Left renal cortex interstitium (tissue), 4 donors: ENCODE measurements at places on chromosomes 1 and 21. TPM values are rescaled to one million over a fixed set of nuclear protein-coding genes. Genes with fewer than 3 reads are reported as not detected.

- no peak for DNase-seq
Observed at GRCh38 chr1:2788506-2789163, 12.9 kb downstream of the TTC34 start.

GRCh38 chr1:167720965-167721616, 691 bp upstream of the MPZL1 start:
- no peak for DNase-seq

GRCh38 chr21:39033878-39034589, 149.2 kb downstream of the PSMG1 start:
- DNase-seq, result no peak

GRCh38 chr1:185539277-185539943, 194.8 kb upstream of the HMCN1 start:
- DNase-seq, result no peak

GRCh38 chr1:10681296-10682107, 114.9 kb downstream of the CASZ1 start:
- no peak for DNase-seq

DNA sequence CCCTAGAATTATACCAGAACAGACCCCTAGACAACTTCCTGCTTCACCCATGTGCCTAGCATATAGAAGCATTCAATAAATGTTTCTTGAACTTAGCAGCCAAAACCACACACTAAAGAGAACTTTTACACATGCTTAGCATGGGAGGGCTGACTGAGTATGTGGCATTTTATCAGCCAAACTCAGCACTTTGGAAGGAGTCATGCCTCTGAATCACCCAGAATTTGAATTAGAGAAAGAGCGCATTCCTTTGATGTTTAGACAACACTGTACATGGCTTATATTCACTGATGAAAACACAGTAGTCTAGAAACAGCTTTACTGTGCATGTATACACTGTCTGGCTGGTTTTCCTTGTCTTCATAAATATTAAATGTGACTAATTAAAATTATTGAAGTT, 26.1 kb downstream of the SPAG17 start:
- DNase-seq, result no peak

DNA sequence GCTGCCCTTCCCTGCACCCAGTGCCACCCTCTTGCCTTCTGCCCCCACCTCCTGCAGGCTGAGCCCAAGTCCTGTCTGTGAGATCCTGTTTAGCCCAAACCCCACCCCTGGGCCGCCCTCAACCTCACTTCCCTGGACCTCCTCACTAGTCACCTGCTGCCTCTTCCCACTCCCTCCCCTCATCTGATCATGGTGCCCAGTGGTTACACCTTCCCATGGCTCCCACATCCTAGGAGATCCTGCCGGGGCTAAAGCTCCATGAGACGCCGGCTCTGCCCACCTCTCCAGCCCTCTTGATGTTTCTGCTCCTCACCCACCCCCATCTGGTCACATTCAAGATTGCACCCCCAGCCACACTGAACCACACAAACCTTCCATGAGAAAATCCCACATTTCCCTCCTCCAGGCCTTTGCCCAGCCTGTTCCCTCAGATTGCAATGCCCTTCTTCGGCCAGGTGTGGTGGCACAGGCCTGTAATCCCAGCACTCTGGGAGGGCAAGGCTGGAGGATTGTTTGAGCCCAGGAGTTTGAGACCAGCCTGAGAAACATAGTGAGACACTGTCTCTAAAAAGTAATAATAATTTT, 17.0 kb downstream of the TTC39A start:
- no peak for DNase-seq

- no peak for DNase-seq
Observed at GRCh38 chr1:12338017-12338416, 108.2 kb downstream of the VPS13D start.

- DNase-seq, result no peak
Observed at GRCh38 chr1:2055911-2056575, 5.8 kb downstream of the PRKCZ start.

DNA sequence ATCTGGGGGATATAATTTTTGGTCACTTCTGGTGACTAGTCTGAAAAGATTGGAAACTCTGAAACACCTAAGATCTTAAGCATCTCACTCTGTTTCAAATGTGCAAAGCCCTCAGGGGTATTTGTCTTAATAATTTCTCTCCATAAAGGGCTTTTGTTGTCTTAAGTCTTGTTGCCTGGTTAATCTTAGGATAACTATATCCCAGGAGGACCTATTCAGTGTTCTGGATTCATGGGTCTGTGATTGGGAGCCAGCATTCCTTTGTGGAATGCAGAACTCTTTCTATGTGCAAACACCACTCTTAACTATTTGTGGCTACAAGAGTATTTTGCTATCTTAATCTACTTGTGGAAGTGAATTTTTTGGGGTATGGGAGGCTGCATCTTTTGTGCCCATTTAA, 1573.0 kb upstream of the PRMT6 start:
- DNase-seq, result no peak

- DNase-seq, result no peak
Observed at GRCh38 chr1:183147735-183148134, 38.3 kb upstream of the LAMC2 start.

- DNase-seq, result no peak
Observed at GRCh38 chr1:52234014-52234413, 92.1 kb downstream of the ZFYVE9 start.

DNA sequence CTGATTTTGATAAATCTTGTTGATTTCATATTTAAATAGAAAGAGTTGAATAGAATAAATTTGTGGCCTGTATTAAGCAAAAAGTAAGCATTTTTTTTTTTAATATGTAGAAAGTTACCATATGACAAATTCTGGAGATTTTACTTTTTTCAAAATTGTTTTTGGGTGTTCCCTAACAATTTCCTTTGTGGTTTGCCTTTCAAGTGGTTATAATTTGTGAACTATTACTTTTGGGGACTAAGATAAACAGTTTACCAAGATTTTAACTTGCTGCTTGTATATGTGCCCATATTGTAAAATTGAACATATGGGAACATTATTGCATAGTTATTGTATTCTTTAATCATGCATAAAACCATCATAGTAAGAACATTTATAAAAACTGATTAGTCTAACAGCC, 34.6 kb downstream of the SLC30A7 start:
- DNase-seq, result no peak

- no peak for DNase-seq
Observed at GRCh38 chr1:220957233-220957605, 78.0 kb downstream of the HLX start.

GRCh38 chr1:94934551-94934950, 7.6 kb upstream of the CNN3 start:
- DNase-seq, result no peak

- DNase-seq, result no peak
Observed at GRCh38 chr1:212902054-212902453, 44.0 kb downstream of the FLVCR1 start.

DNA sequence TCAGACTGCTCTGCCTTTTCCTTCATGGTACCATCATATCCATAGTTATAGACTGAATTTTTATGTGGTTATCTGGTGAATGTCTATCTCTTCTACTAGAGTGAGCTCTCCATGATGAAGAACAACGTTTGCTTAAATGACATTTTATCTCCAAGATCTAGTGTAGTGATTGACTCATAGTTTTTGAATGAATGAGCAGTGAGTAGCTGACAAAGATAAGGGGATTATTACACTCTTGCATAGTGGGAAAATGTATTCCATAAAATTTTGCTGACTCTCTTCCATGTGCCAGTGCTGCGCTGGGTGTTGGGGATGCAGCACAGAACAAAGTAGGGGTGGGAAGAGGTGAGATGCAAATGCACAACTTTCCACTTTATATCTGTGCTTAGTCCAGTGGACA, 147.7 kb downstream of the TGFB2 start:
- no peak for DNase-seq

DNA sequence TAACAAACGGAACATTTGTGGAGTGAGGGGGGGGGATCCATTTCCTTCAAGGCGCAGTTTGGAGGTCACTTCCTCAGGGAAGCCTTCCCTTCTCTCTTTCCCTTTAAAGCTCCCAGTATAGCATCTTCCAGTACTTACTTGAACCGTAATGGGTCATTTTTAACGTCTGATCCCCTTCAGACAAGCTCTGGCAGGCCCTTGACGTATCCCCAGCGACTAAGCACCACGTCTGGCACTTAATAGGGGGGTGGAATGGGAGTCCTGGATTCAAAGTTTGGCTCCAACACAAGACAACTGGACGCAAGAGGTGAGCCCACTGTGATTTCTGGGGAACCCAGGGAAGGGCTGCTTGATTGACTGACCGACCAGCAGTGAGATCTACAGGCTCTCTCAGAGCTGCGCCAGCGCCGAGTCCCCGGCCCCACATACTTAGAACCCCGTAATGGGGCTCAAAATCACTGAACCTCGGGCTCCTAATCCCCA, 441 bp downstream of the YARS1 start:
- DNase-seq, result no peak

GRCh38 chr1:184755226-184756065, 788 bp upstream of the EDEM3 start:
- DNase-seq, result no peak

- DNase-seq, result no peak
Observed at GRCh38 chr1:54854381-54855020, 32.5 kb downstream of the DHCR24 start.

DNA sequence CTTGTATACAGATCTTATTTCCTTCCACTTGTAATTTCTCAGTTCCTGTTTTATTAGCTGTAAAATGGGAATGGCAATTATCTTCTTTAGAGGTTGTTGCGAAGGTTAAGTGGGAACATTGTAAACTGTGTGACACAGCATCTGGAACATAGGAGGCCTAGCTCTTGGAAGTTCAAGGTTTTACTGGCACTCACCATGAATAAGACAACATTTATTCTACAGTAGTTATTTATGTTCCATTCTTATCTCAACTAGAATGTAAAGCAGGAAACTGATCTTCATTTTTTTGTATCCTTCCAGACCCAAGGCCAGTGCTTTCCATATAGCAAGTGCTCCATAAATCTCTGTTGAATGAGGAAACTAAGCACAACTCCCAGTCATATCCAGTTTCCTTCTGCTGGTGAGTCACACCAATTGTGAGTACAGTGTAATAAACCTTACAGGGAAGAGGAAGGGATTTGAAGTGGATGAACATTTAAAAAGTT, 1.4 kb downstream of the BCL10 start:
- DNase-seq, result no peak

GRCh38 chr1:158398818-158399514, at the start of gene OR10T2:
Gene OR10T2 (minus strand): TSS chr1:158399466. CDS start chr1:158399466, 0 bp downstream.
- no peak for DNase-seq

GRCh38 chr21:39189857-39190604, 6.8 kb upstream of the PSMG1 start:
- DNase-seq, result no peak

GRCh38 chr1:215292932-215293331, 210.4 kb downstream of the KCNK2 start:
- DNase-seq, result no peak

- DNase-seq, result no peak
Observed at GRCh38 chr1:234886081-234886984, 242.3 kb downstream of the TOMM20 start.

DNA sequence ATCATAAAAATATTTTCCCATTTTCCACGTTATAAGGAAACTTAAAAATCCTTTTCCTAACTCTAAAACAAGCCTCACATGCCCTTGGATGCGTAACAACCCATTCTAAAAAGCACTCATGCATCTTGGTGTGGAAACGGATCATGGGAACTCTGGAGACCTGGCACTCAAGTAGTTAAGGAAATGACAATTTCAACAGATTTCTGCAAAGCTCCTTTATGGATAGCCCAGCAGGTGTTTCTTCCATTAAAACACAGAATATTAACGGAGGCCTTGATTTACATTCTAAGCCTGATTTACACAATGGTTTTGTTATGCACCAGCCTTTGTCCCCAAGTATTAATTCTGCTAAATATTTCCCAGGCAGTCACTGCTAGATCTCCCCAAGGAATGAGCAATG, 12.9 kb downstream of the PARS2 start:
- no peak for DNase-seq

GRCh38 chr1:8560611-8561544, 243.0 kb downstream of the SLC45A1 start:
- DNase-seq, result no peak

- DNase-seq, result no peak
Observed at GRCh38 chr1:51344602-51345299, 14.4 kb upstream of the TTC39A start.

DNA sequence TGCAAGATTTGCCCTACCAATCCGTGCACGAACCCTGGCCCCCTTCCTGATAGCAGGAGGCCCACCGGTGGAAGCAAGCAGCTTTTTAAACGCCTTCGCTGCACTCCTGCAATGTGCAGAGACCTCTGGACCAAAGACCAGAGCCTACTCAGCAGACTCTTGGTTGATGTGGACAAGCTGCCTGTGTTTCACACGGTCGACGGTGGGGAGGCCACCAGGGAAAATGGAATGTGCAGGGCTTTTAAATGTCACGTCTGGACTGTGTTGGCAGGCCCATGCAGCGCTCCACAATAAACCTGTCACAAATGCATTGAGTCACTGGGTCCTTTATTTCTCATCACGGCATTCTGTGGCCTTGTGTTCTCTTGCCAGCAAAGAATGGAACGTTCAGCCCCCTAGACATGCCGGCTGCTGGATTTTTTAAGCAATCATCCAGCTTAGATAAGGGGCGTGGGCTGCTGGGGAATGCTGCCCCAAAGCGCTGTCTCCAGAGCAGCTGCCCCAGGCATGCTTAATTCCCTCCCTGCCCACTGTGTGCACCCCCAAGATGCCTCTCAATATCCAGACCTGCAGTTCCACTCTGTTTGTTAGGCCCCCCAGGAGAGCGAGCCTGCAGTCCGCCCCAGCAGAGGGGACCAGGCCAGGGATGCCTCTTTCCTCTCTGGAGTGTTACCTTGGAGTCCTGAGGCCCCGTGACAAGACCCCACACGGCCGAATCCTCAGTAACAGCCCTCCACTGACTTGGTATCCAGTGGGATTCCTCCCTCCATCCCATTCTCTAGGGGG, 71.3 kb downstream of the ATP5PO start:
- DNase-seq, result peak; percentile 34

DNA sequence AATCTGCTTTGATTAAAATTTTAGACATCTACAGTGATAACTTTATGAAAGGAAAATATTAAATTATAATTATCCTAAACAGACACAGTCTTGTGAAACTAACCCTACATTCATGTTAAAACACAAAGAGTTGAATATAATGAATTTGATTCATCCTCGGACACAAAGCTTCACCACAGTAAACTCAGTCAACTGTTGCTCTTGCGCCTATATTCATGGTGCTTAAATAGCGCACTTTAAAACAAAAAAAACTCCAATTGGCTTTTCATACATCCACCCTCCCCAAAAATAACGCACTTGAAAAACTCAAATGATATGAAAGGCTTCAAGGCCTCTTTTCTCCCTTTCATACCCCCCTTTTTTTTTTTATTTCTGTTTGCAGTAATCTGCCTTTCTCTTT, 260.3 kb downstream of the FAF1 start:
- no peak for DNase-seq

Gene SEMA4A
- 23.4 TPM for polyA plus RNA-seq

Gene KIF17
- 4.7 TPM for polyA plus RNA-seq

Gene OR10J1
- polyA plus RNA-seq, result 0.06 TPM

Gene IRF2BP2
- polyA plus RNA-seq, result 178 TPM

Gene LCE3E
- not detected for polyA plus RNA-seq

Gene NCMAP
- 0.66 TPM for polyA plus RNA-seq

Gene MAP3K7CL
- 5.5 TPM for polyA plus RNA-seq

Gene KRTAP21-1
- not detected for polyA plus RNA-seq

Gene KRTAP11-1
- polyA plus RNA-seq, result not detected

Gene ERG
- polyA plus RNA-seq, result 20.6 TPM
